SW 1271 (cell line): ENCODE measurements at places on chromosomes 5 and 9.

DNA sequence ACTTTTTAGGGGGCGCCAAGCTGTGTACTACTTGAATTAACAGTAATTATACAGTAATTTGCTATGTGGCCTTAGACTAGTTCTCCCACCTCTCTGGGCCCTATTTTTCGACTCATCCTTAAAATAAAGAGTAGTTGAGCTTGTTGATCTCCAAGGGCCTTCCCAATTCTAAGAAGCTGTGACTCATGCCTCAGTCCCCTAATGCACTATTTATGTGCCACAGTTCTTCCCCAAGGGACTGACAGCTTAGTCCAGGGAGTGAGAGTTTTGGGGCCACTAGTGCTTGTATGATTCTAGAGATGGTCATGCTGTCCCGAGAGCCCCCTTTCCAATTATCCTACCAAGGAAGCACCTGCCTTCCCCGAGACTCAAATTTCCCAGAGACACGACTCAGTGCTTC lies 149.7 kb downstream of the PAPPA start:
- DNase-seq = no peak

DNA sequence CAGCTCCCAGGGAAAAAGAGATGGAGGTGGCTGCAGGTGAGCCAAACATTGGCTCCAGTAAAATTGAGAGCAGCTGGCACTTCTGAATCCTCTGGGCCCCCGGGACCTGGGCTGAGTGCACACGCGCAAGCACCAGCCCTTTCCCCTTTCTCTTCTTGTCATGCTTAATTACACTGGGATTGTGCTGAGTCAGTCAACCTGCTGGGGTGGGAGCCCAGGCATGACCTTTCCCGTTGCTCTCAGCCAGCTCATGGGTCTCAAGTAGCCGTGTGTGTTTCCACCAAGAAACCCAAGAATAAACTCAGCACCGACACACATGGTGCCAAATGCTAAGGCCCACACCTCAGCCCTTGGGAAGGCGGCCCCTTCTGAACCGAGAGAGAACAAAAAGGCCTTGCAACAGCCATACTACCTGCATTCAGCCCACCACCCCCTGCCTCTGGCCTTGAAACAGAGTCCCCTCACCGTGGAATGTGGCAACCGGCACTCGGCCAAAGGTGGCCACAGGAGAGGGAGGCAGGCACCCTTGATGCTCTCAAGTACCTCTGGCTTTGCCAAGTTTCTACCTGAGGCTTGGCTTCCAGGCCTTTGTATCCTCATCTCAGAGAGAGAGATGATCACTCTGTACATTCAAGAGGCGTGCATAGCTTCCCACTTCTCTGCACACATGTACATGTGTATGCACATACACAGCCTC lies 28.1 kb downstream of the SLIT3 start:
- DNase-seq = no peak

- DNase-seq = no peak
Measured at GRCh38 chr5:144377207-144377606, 206.5 kb downstream of the KCTD16 start.

- DNase-seq = no peak
Measured at GRCh38 chr5:113771483-113771882, 258.0 kb downstream of the YTHDC2 start.

- DNase-seq = no peak
Measured at GRCh38 chr9:27041746-27042145, 36.3 kb upstream of the LRRC19 start.
